ENCODE measurements at places on chromosomes 2 and 18. TPM values are rescaled to one million over a fixed set of nuclear protein-coding genes. Genes with fewer than 3 reads are reported as not detected.

DNA sequence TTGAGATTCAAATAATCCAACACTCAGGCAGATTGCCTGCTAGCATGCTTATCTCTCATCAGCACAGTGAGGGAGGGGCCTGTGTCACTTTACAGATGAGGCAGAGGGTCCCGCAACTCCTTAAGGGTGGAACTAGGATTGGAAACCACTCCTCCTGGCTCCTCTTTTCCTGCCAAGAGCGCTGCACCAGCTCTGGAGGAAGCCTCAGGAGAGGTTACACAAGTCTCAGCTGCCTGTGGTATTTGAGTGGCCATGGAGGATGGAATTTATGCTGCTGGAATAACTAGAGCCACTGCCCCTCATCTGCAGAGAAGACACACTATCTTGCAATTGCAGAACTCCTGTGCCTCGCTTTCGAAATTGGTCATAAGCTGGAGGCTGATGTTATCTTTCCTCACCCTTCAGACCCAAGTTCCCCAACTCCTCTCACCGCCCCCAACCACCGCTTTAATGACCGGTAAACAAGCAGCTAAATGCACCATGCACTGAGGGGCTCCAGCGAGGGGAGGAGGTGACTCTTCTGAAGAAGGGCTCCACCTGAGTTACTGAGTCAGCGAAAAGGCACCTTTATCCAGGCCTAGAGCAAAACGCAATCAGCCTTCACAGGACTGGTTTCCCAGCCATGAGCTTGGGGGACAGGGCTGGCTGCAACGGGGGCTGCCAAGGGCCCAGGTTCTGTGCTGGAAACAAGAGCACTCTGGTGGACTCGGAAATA, 245.8 kb downstream of the SOX11 start:
- DNase-seq: no peak

The UCN gene
- polyA plus RNA-seq: 0.42 TPM

The MGAT5 gene
- 1.8 TPM for polyA plus RNA-seq

The ACVR1C gene
- polyA plus RNA-seq: 0.90 TPM

The POMC gene
- 1.0 TPM for polyA plus RNA-seq

DNA sequence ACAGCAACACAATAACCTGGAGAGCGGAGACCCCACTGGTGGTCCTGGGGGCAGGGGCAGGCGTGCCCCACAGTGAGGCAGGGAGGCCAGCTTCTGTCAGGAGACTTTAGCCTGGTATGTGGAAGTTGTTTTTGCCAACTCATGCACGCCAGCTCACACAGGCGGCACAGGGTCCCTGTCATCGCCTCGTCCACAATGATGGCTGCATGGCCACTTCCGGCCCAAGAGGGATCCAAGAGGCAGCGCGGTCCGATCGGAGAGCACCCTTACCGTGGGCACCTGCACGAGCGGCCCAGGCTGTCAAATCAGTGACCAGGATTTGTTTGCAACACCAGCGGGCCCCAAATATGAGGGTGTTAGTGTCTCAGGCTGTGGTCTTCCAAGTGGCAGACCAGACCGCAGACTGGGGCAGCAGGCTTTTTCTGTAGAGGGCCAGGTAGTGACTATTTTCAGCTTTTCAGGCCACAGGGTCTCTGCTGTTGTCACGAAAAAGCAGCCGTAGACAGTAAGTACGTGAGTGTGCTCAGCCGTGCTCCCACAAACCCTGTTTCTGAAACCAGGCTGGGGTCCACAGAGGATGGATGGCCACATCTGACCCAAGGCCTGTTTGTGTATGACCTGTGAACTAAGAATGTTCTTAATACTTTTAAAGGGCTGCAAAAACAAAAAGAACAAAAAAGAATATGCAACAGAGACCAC, 21.2 kb downstream of the SNED1 start:
- no peak for DNase-seq

The ANKRD62 gene
- polyA plus RNA-seq: not detected

DNA sequence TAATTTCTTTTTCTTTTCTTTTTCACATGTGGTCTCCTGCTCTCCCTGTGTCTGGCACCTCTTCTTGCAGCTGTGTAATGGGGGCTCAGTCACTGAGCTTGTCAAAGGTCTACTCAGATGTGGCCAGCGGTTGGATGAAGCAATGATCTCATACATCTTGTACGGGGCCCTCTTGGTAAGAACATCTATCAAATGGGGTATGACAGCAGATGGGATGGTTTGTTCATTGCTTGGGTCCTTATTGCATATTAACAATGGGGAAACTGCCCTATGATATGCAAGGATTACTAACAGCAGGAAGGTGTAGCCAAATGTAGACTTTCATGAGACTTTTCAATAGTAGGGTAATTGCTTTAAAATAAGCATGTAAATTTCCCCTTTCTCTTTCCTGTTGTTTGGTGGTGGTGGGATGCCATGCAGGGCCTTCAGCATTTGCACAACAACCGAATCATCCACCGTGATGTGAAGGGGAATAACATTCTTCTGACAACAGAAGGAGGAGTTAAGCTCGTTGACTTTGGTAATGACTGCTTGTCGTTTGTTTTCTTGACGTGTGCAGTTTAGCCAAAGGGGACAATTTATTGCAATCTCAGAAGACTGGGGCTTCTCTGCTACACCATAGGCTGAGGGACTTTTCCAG, 36.5 kb downstream of the MYO3B start:
- DNase-seq: no peak
